Activated CD8-positive, alpha-beta memory T cell treated with anti-CD3 and anti-CD28 coated beads for 1 hour (primary cell): ENCODE measurements at places on chromosomes 12 and 14.

DNA sequence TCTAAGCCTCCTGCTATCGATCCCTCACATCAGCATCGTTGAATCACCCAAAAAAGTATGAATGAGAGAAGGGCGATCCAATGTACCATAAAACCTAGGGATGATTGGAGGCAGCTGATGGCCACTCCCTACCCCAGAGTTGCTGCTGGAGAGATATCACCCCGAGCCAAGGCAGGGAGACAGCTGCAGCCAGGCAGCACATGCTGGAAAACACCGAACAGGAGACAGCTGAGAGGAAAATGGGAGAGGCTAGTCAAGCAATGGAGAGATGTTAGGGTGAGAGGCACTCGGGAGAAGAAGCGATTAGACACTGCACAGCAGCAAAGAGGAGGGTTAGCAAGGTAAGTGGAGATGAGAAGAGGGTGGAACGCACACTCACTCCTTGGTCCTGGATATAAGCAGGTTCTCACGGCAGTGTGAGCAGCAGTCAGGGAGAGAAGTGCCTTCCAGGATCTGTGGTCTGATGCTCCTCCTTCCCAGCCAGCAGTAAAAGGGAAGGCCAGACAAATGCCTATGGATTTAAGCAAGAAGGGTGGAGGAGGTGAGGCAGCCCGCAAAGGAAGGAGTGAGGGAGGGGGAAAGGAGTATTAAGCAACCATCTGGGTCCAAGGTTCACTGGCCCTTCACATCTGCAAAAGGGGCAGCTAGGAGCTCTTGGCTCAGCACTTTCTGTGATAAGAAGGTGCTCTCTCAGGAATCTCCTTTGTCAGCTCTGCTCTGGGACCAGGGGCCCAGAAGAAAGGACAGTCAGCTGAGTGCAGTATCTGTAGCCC lies at the start of gene SLC7A7:
Gene SLC7A7 (minus strand): TSS at position 495 of the 773 bp plus-strand sequence. CDS start 2,037 bp downstream, outside the sequence.
- no peak for DNase-seq

- DNase-seq: no peak
These were observed 20.1 kb upstream of the TBK1 start for GRCh38 chr12:64431791-64432190.

DNA sequence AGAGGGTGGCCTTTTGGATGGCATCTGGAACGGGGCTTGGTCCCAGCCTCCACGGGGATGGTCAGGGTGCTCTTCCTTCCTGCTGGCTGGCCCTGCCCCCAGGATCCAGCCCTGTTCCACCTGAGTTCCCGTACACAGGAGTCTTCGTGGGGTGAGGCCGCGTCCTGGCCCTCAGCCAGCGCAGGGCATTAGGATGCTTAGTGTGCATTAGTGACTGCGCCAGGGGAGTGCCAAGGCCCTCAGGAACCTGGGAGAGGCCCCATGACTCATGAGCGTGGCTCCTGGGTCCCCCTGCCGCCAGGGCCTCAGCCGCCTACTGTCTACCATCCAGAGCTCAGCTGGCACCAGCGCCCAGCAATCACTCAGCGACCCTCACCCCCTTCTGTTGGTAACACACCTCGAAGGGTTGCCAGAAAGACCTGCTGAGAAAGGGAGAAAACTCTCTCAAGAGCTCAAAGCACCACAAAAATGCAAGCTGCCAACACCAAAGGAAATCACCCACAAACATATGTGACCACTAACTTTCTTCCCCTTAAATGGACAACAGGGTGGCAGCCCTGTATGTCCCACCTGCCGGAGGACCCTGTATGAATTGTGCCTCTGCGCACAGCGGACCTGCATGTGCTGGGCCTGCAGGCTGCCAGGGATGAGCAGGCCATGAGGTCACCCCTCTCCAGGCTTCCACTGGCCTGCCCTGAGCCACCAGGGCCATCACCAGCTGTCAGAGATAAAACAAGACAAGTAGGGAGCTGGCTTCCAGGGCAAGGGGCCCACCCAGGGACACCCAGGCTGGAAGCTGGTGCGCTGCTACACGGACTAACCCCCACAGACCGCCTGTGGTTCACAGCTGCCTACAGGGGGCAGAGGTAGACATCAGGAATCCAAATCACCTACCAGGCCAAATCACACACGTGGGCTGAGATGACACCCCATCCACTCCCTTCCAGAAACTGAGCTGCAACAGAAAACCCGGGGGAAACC lies 28.7 kb downstream of the CCDC85C start:
- no peak for DNase-seq

- no peak for DNase-seq
These were observed 5.4 kb upstream of the NGB start for GRCh38 chr14:77276295-77276935.

DNA sequence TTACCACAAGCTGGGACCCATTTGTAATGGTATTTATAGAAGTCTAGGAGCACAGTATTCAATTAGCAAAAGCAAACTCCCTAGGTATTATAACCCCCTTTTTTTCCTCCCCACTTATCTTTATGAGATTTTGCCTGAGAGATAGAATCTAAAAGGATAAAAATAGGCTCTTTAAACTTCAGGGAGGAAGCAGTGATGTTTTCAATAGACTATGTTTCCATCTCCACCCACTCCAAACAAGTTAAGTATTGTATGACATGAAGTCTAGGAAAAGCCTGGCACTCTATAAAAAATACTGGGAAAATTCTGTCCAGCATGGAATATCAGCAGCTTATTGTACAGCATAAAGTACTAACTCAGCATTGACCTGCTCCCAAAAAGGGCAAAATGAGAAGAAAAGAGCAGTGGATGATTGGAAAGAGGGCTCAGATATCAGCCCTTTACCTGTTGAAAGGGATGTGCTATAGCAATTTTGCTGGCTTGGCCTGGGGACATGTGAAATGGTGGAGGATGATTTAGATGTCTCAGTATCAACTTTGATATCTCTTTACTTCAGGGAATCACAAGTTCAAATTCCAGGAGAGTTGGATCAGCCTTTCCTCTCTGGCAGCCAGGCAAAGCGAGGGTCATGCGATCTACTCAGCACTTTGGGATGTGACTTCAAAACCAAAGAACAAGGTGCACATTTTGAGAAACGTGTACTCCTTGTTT lies 72.4 kb downstream of the IGF1 start:
- no peak for DNase-seq

- DNase-seq: no peak
These were observed 133.9 kb downstream of the TBX5 start for GRCh38 chr12:114272071-114272470.

GRCh38 chr14:68947802-68948201 lies 31.3 kb downstream of the ACTN1 start:
- DNase-seq: no peak

GRCh38 chr14:30559638-30560091 lies 707 bp downstream of the G2E3 start:
- no peak for DNase-seq

DNA sequence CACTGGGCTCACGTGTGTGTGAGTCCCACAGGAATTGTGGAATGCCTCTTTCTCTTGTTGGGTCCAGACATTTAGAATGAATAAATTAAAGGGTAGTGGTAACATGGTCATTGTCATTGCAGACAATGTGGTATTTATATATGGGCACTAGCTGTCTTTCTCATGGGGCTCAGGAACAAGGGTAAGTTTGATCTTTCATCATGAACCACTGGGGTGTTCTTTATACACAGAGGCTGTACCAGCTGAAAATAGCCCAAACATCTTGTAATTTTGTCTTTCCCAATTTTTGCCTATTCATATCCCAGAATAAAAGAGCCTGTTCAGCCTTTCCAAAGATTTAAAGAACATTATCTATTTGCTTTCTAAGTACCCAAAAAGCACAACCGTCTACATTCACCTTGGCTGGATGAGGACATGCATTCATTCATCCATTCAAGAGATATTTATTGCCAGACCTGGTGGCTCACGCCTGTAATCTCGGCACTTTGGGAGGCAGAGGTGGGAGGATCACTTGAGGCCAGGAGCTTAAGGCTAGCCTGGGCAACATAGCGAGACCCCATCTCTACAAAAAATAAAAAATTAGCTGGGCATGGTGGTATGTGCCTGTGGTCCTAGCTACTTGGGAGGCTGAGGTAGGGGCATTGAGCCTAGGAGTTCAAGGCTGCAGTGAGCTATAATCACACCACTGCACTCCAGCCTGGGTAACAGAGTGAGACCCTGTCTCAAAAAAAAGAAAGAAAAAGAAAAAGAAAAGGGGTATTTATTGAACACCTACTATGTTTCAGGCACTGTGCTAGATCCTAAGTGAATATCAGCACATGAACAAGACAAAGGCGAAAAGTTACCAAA lies 4.4 kb upstream of the FOS start:
- DNase-seq: no peak

DNA sequence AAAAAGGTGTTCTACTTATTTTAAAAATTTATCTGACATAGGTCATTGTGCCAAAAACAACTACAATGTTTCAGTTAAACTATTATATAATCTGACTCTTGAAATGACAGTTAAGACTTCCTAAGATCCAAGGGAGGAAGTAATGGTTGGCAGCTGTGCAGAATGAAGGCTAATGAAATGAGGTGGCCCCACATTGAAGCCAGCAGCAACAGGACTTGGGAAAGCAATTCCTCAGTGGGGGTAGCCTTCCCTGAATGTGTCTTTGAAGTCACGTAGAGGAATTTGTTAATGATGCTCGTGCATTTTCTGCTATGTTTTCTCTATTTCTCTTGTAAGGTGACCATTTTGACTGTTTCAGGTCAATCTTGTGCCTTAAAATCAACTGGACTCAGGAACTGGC lies 162.4 kb upstream of the DAAM1 start:
- no peak for DNase-seq

DNA sequence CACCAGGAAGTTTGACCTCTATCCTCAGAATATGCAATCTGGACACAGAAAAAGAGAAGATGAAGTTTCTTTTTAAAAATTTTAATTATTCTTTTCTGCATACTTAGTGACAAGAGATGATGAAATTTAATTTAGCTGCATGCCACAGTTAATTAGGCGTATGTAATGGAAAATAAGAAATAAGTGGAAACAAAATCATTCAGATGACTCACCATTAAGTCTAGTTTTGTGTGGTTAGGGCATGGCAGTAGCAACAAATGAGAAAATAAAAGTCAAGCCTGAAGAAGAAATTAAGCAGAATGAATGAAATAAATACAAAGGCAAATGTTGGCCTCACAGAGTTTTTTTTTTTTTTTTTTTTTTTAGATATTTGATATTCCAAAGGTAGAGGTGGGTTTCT lies 30.9 kb upstream of the KLRD1 start:
- no peak for DNase-seq

DNA sequence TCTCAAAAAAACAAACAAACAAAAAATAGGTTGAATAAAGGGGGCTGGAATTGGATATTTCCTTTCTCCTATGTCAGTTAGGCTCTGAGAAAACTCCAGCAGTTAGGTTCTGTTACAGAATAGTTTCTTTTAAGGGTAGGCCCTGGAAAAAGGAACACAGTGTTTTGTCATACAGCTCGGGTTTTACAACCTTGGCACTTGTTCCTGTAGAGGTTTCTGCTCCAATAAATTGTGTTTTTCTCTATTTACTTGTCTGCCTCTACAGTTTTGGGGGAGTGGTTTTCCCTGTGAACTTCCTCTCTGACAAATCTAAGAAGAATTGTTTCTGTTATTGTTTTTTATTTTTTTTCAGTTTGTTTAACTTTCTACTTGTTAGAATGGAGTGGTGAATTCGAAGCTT lies 167.6 kb downstream of the ACSS3 start:
- no peak for DNase-seq

GRCh38 chr12:63844391-63845341 lies at the start of gene SRGAP1:
TSS of gene SRGAP1 (plus strand) at chr12:63844700. CDS start at chr12:63844817, 117 bp downstream.
- no peak for DNase-seq

DNA sequence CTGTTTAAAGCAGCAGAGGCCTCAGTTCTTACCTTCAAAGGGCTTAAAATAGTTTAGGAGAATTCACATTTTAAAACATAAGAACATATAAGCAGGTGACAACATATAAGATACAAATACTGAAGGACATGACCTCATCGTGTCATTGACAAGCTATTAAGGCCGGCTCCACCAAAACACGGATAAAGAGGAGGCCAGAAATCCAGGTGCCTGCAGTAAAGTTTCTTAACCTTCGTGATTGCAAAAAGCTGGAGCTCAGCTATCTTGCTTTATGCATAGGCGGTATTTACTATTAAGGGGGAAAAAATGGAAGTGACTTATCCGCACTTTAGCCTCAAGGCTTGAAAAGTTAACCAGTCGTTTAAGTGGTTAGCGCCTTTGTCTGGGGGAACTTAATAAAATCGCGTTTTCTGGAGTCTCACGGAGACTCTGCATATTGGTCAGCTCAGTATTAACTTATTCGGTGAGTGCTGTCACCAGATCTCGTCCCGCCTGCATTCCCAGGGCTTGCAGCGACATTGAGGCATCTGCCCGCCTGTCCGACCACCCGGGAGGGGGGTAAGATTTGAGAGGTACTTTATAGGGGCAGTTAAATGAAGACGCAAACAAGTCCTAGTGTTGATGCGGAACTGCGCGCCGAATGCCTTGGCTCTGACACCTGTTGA lies 1.1 kb upstream of the SP1 start:
- DNase-seq: no peak

DNA sequence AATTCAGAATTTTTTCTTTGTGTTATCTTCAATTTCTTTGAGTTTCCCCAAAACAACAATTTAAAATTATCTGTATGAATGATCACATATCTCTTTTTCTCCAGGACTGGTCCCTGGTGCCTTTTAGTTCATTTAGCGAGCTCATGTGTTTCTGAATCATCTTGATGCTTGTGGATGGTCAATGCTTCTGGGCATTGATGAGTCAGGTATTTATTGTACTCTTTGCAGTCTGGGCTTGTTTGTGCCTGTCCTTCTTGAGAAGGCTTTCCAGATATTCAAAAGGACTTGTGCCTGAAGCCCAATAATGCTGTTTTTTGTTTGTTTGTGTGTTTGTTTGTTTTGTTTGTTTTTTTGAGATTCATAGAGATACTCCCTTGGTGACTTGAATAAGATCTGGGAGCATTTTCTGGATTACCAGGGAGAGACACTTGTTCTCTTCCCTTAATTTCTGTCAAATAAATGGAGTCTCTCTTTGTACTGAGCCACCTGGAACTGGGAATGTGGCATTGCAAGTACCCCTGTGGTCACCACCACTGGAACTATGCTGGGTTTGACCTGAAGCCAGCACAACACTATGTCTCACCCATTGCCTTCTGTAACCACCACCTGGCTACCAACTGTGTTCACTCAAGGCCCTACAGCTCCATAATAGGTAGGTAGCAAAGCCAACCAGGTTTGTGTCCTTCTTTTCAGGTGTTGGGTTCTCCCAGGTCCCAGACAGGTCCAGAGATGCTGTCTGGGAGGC lies 56.3 kb downstream of the SLC6A15 start:
- no peak for DNase-seq

DNA sequence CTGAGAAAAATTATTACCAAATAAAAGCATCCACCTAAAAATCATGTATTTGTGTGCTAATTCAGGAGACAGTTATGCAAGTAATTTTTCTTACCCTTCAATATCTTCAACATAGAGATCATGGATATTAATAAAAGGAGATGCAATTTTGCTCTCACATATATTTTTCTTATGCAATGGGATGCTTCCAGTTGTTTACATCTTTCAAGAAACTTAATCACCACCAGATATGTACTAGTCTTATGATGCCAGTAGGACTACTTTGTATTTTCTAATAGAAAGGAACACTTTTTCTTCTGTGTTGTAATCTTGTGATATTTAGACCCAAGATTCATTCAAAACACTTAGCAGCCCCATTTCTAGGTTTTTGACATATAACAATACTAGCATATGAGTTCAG lies 107.6 kb downstream of the NAV3 start:
- DNase-seq: no peak

- DNase-seq: no peak
These were observed 908 bp downstream of the ENTPD5 start for GRCh38 chr14:74018174-74018585.

GRCh38 chr12:46107591-46107990 lies 117.2 kb upstream of the SCAF11 start:
- DNase-seq: no peak
